Renal cortex interstitium (tissue), 15 donors: ENCODE measurements at places on chromosomes 3 and 15.

DNA sequence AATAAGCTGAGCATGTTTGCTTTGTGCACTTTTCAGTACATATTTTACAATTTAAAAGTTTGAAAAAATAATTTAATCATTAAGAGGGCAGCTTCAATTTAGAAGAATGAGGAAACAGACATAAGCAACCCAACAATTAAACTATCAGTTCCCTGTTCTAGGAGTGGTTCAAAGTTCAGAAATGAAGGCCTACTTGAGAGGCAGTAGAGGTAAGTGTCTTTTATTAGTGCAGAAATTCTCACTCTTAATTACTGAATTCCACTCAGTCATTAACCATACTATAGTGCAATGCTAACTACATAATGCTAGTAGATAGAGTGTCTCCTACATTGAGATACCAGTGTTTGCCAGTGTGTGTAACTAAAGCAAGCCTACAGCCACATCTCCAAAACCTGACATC is 73.1 kb downstream of the TNIK start:
- no peak for DNase-seq

DNA sequence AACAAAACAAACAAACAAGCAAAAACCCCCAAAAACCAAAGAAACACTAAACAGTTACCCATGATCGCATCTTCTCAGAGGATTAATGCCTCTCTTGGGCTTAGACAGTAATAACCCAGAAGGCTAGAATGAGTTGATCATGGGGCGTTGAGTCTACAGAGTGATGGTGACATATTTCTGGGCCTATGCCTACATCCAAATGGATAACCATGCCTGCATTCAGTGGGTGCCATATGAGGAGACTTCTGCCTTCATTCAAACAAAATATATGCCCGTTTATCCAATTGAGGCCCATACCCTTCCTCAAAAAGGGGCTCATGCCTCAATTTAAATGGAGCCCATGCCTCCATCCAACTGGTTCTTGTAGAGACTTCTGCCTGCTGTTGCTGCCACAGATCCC is 284.0 kb downstream of the EPHB1 start:
- DNase-seq: no peak

- no peak for DNase-seq
Observed at GRCh38 chr3:172154768-172155664, 115.6 kb downstream of the FNDC3B start.

- no peak for DNase-seq
Observed at GRCh38 chr15:71743861-71744382, 66.4 kb upstream of the NR2E3 start.

DNA sequence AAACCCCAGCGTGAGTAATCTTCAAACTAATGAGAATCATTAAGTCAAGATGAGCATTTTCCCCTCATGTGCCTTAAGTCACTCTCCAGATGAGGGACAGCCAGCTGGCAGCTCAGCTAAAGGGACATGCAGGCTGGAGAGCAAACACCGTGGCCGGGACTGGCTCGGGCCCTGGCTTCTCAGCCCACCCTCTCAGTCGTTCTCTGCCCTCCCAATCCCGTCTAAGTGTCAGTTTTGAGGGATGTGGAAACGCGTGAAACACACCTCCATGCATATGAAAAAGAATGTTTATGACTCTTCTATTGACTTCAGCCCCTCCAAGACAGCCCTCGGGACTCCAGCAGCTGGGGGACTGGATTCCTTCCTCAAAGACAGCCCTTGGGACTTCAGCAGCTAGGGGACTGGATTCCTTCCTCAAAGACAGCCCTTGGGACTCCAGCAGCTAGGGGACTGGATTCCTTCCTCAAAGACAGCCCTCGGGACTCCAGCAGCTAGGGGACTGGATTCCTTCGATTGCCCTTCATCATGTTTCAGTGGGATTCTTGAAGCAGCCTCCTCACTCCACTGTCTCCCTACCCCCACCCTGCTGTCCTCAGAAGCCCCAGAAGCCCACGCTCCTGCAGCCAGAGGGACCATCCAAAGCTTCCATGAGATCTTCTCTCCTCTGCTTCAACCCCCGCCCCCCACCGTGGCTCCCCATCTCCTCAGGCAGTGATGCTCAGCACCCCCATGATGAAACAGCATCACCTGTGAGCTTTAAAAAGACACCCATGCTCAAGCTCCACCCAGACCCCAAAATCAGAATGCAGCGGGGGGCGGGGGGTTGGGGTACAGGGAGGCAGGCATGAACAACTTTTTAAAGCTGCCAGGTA is 228.9 kb downstream of the XXYLT1 start:
- DNase-seq: no peak
